ENCODE measurements at places on chromosomes 16 and 17.

DNA sequence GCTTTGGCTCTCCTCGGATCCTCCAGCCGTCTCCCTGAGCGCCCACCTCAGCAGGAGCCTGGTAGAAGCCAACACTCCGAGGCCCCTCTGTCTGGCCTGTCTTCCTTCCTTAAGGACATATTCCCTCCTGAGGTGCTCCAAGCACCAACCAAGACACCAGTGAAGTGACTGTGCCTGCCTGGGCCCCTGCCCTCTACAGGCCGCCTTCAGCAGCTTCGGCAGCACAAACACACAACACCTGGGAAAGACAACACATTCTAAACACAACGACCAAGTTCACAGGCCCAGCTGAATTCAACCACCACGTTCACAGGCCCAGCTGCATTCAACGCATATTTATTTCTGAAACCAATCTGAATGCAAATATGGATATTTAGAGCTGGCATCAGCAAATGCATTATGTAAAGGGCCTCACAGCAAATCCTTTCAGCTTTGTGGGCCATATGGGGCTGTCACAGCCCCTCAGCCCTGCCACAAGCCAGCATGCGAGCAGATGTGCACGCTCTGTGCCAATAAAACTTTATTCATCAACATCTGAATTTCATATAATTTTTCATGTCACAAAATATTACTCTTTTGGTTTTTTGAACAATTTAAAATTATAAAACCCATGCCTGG, 12.2 kb downstream of the GALNS start:
- no peak for DNase-seq

GRCh38 chr16:24275413-24275812, 19.3 kb downstream of the CACNG3 start:
- DNase-seq: no peak

DNA sequence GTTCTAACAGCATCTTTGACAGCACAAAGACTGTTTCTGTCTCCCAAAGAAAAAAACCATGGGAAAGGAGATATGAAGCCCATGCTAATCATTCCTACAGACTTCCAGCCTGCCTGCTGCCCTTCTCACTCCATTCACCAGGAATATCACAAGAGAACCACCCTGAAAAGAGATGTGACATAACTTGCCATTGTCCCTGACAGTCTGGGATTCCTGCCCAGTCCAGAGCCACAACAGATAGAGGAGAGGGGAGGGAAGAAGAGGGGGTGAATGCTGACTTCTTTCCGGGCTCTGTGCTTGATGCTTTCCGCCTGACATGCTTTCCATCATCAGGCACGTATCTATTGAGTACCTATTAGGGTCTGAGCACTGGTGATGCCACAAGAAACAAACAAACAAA, 31.6 kb upstream of the ASIC2 start:
- DNase-seq: no peak

DNA sequence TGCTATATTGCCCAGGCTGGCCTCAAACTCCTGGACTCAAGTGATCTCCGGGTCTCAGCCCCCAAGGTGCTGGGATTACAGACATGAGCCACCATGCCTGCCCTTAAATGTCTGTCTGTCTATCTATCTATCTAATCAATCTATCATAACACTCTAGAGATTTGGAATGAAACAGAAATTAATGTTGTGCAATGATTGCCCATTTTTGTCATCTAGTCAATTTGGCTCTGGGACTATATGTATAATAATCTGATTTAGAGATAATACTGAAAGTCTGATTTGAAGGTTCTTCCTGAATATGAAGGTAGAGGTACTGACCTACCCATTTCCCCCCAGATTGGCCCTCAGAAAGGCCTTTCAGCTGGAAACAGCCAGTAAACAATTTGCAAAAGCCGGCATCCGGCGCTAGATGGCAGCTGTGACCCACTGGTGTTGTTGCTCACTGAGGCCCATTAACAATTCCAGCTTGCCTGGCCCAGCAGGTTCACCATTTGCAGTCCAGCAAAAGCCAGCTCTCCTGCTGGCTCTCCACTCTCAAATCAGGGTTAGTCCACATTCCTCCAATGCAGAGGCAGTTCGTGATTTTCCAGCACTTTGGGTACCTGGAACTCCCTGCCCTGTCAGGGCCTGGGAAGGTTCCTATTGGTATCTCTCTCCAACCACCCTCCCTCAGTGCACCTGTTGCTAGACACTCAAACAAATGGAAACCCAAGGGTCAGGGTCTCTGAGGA, 22.9 kb upstream of the C16orf87 start:
- no peak for DNase-seq

DNA sequence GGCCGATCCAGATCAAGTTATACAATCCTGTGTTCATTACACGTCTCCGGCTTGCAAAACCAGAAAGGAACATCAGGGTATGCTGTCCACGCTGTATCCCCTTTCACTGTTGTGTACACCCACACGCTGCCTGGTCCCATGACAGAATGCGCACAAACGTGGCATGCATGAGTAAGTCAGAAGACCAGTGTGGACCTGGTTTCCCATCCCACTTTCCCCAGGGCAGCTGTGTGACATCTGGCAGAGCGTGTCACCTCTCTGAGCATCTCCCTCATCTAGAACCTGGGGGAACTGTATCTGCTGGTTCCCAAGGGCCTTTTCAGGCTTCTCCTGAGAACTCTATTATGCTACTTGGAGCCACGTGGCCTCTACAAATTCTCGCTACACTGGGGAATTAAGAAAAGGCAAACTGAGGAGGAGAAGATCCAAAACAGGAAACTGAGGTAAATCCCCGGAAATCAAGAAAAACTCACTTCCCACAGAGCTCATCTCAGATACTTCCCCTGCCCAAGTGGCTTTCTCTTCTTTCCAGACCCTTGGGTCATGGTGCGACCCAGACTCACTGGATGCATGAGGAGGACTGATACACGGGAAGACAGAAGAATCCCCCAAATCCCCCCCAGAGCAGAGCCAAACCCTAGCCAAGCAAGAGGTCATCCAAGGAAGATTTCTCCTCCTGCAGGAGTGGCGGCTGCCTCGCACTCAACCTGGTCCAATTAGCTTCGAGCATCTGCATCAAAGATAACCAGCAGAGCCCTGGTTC, 139.3 kb downstream of the GAS7 start:
- DNase-seq: no peak

- DNase-seq: no peak
These were observed 7.5 kb downstream of the NFE2L1 start for GRCh38 chr17:48055531-48056245.

DNA sequence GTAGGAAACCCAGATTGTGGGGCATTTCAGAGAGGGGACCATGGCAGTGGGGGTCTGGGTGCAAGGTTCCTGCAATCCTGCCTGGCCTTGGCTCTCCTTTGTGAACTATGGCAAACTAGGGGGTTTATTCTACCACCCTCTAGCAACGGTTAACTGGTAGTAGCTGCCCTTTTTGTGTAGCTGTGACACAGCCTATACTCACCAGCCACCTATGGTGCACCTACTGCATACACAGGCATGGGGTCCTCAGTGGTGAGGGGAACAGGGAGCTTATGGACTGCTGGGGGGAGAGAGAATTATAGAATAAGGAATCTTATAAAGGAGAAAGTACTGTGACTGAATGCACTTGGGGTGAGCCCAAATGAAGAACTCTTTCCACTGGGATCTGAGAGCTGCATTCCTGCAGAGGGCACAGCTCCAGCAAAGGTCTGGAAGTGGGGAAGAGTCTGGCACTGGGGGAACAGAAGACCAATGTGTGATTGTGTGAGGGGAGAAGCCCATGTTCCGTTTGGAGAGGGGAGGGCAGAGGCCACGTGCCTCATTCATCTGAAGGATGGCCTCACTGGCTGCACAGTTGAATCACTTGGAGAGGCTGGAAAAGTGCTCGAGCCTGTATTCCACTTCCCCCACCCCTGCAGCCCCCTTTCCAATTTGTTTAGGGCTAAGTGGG, 2.1 kb downstream of the MT1X start:
- no peak for DNase-seq

DNA sequence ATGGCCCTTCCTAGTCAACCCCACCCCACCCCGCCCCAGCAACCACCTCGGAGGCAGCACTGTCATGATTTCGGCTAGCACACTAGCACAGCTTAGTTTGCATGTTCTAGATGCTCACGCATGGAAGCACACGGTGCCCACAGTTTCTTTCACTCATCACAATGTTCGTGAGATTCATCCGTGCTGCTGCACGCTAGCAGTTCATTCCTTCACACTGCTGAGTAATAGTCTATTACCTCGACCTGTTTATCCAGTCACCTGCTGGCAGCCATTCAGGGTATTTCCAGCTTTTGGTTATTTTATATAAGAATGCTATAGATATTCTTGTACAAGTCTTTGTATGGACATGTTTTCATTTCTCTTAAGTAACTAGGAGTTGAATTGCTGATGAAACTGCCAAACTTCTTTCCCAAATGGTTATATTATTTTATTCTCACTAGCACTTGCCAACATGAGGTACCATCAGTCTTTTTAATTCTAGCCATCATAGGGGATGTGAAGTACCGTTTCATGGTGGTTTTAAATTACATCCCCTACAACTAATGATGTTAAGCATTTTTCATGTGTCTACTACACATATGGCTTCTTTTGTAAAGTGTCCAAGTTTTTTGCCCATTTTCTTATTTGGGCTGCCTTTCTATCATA, 75.7 kb downstream of the CYTH1 start:
- no peak for DNase-seq

DNA sequence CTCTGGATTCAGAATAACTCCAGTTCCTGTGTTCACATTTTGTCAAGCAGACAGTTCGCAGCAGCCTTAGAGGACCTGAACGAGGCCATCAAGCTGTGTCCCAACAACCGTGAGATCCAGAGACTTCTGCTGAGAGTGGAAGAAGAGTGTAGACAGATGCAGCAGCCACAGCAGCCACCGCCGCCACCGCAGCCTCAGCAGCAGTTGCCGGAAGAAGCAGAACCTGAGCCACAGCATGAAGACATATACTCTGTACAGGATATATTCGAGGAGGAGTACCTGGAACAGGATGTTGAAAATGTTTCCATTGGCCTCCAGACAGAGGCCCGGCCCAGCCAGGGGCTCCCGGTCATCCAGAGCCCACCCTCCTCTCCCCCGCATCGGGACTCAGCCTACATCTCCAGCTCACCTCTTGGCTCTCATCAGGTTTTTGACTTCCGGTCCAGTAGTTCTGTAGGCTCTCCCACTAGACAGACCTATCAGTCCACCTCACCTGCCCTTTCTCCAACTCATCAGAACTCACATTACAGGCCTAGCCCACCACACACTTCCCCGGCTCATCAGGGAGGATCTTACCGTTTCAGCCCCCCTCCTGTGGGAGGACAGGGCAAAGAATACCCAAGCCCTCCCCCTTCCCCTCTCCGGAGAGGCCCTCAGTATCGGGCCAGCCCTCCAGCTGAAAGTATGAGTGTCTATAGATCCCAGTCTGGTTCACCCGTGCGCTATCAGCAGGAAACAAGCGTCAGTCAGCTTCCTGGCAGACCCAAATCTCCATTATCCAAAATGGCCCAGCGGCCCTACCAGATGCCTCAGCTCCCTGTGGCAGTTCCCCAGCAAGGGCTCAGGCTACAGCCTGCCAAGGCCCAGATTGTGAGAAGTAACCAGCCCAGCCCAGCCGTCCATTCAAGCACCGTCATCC, 25.9 kb downstream of the CYB561 start:
- no peak for DNase-seq

DNA sequence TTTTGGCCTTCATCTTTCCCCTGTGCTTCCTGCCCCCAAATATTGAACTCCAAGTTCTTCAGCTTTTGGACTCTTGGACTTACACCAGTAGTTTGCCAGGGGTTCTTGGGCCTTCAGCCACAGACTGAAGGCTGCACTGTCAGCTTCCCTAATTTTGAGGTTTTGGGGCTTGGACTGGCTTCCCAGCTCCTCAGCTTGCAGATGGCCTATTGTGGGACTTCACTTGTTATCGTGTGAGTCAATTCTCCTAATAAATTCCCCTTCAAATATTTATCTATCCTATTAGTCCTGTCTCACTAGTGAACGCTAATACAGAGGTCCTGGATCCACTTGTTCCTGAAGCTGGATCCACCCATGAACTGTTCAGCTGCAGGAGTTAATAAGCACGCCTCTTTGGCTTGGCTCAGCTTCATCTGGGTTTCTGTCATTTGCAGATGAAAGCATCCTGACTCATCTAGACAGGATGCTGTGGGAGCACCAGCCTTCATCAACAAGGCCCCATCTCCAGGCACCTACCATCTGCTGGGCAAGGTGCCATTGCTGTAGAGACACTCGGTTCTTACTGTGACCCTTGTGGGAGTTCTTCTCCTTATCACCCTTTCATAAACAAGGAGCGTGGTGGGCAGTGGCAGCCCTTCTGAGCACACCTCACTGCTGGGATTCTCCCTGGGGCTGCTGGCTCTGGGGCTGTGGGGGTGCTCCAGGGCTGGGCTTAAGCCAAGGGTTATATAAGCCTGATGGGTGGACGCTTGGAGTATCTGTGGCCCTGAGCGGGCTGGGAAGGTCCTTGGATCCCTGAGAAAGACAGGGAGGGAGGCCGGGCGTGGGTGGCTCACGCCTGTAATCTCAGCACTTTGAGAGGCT, 23.1 kb downstream of the LAT start:
- no peak for DNase-seq

GRCh38 chr17:43014649-43015542, 7.3 kb downstream of the VAT1 start:
- DNase-seq: no peak

- no peak for DNase-seq
These were observed 33.0 kb downstream of the NGFR start for GRCh38 chr17:49527927-49528651.

- DNase-seq: no peak
These were observed 3.9 kb upstream of the SLC12A3 start for GRCh38 chr16:56861092-56861610.

DNA sequence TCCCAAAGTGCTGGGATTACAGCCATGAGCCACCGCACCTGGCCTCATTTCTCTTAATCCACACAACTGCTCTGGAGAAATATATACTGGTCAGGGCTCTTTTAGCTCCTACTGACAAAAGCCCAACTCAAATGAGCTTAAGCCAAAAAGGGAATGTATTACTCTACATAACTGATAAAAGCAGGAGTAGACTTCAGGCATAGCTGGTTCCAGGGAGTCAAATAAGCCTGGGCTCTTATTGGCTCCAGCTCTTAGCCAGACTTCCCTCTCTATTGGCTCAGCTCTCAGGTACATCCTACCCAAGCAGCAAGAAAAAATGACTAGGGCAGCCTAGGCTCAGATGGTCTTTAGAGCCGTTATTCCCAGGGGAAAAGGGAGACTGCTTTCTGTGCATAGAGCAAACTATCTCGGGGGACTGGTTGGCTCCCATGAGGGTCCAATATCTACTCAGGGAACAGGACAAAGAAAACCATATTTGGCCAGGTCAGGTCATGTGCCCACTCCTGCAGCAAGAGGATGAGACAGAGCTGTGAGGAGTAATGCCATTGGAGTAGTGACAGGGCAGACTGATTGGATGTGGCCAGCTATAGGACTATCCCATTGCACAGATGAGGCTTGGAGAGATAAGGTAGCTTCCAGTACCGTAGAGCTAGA, 21.2 kb downstream of the TBX2 start:
- DNase-seq: peak; percentile 37

DNA sequence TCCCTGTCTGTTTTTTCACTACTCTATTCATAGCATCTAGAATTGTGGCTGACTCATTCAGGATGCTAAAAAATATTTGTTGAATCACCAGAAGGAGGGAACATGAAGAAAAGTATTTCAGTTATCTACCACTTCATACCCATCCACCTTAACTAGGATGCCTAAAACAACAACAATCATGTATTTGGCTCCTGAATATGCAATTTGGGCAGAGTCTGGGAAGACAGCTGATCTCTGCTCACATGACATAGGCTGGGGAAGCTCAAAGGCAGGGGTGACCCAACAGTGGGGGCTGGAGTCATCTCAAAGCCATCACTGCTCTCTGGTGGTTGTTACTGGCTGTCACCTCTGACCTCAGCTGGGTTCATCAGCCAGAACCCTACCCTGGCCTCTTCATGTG, 80.1 kb upstream of the RPL38 start:
- no peak for DNase-seq

Data from vagina (tissue), 2 donors.